ENCODE measurements at places on chromosomes 5 and 9.
A peak's percentile ranks its signal among the peaks of the same experiment; 100 is the strongest.

DNA sequence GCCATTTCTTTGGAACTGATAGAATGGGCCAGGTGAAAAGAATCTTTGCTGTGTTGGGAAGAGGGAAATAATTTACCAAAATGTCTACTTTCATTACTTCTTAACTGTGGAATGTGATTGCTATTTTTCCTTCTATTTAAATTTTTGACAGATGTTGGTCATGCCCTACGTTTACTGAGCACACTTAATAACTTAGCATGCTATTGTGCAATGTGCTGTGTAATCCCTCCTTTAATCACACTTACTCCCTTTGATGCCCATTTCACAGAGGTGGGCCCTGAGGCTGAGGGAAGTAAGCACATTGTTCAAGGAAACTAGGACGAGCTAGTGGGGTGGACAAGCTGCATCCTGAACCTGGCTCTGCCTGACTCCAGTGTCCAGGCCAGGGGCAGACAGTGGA is 47.8 kb upstream of the INSYN2B start:
- DNase-seq = peak; percentile 0

GRCh38 chr5:148491793-148492184 is 108.0 kb downstream of the FBXO38 start:
- no peak for DNase-seq

DNA sequence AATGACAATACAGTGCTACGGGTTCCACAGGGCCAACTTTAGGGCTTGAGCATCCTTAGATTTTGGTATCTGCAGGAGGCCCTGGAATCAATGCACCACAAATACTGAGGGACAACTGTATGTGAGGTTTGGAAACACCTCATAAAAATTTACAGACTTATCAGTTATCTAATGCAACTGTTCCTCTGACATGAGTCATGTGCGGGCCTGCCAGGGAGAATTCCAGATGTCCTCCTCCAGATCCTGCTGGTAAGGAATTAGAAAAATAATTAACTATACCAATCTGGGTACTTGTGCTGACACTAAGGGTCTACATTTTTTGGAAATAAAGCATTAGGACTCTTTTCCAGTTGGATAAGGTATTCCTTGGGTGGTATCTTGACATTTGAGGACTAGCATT is 333.3 kb downstream of the ARRDC3 start:
- no peak for DNase-seq

- no peak for DNase-seq
These were observed 1498.8 kb downstream of the MAT2B start for GRCh38 chr5:165004175-165004574.

- no peak for DNase-seq
These were observed 427.1 kb upstream of the CHD1 start for GRCh38 chr5:99355881-99356280.

All from GM04503 (cell line).